Activated naive CD8-positive, alpha-beta T cell treated with anti-CD3 and anti-CD28 coated beads, Interleukin-2, amount 10 ng/mL, durations not matched to agents 7 days and 5 days (primary cell): ENCODE measurements at places on chromosomes 2 and 18. TPM values are rescaled to one million over a fixed set of nuclear protein-coding genes. Genes with fewer than 3 reads are reported as not detected.

GRCh38 chr18:31077878-31078277 is 24.3 kb downstream of the DSC2 start:
- no peak for DNase-seq

- DNase-seq = no peak
Observed at GRCh38 chr18:44700652-44701051, 20.0 kb downstream of the SETBP1 start.

The FBXO15 gene
- 2.1 TPM for total RNA-seq

The REG3G gene
- total RNA-seq = not detected

The ACOXL gene
- not detected for total RNA-seq

The SEPTIN10 gene
- total RNA-seq = 0.61 TPM
